Stimulated activated CD8-positive, alpha-beta memory T cell treated with anti-CD3 and anti-CD28 coated beads, Interleukin-12 subunit alpha, Interleukin-12 subunit beta, amount 100 ng/mL, for 1 hour (primary cell): ENCODE measurements at places on chromosomes 4 and X.

GRCh38 chr4:186082221-186082620, 13.3 kb downstream of the TLR3 start:
- DNase-seq = no peak

DNA sequence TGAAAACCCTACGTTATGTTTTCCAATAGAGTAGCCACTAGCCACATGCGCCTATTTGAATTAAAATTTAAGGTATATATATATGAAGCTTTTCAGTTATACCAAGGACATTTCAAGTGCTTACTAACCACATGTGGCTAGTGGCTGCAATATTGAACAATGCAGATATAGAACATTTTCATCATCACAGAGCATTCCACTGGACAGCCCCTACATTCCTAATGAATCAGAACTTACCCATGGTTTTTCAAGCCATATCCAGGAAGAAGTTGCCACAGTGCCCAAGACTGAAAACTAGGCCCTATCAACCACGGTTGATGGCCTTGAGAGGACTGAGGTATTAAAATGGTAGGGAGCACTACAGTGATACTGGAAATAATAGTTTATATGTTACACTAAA, 29.7 kb downstream of the NEK1 start:
- no peak for DNase-seq

DNA sequence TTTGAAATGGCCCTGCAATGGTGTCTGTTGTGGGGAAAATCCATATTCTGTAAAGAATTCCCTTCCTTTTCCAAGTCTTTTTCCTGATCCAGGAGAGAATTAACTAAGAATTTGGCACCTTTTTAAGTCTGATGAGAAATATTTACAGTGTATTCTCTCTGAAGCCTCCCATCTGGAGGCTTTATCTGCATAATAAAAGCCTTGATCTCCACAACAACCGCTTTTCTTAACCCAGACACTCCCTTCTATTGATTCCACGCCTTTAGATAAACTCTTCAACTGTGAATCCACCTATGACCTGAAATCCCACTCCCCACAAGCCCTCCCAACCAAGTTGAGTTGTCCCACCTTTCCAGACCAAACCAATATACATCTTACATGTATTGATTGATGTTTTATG, 43.1 kb upstream of the TMPRSS11E start:
- DNase-seq = no peak

DNA sequence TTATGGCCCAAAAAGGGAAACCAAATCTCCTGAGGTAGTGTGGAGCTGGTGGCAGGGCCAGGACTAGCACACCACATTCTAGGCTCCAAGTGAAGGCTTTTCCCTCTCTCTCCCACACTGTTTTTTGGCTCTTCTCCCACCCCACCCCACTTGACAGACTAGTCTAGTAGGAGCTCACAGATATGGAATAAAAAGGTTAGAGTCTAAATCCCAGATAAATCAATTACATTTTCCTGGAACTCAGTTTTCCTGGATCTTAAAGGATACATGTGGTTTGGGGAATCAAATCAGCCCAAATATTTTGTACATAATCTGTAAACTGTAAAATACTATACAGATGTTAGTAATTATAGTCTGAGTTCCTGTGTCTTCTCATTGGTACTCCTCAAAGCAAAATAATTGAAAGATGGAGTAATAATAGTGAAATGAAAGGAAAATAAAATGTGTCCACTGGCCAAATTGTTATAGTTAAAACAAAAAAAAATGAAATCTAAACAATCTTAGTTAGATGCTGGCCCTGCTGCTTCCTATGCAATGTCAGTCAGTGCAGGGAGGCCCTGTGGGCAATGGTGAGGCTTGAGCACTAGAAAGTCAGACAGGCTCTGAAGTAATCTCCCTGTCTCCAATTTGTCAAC, 370.4 kb upstream of the CPEB2 start:
- DNase-seq = no peak

- no peak for DNase-seq
Observed at GRCh38 chr4:3781997-3782930, 16.1 kb downstream of the ADRA2C start.

DNA sequence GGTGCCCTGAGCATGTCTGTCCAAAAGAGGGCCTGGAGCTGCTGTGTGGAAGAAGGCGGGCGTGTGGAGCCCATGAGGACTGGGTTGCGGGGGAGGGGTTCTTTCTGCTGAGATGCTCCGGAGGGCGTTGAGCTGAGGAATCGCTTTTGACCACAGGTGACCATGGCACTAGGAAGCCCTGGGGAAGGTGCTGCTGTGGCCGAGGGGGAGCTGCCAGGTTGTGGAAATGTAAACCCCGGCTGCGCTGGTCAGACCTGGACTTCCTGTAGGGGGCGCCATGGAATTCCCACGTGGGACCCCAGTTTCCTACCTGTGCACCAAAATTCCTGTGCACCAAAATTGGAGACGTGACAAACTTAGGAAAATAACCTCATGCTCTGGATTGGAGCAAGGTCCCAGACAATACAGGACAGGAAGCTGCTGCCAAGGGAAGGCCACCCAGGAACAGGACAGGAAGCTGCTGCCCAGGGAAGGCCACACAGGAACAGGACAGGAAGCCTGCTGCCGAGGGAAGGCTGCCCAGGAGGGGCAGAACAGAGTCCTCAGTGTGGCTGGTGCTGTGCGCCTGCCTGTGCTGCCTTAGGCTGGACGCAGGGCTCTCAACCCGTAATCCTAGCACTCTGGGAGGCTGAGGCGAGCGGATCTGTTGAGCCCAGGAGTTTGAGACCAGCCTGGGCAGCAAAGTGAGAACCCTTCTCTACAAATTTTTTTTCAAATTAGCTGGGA, 28.4 kb upstream of the UVSSA start:
- DNase-seq = no peak

- no peak for DNase-seq
Observed at GRCh38 chr4:55834086-55834795, 14.7 kb downstream of the EXOC1L start.

- DNase-seq = no peak
Observed at GRCh38 chr4:45284400-45285085, 558.2 kb upstream of the GNPDA2 start.

DNA sequence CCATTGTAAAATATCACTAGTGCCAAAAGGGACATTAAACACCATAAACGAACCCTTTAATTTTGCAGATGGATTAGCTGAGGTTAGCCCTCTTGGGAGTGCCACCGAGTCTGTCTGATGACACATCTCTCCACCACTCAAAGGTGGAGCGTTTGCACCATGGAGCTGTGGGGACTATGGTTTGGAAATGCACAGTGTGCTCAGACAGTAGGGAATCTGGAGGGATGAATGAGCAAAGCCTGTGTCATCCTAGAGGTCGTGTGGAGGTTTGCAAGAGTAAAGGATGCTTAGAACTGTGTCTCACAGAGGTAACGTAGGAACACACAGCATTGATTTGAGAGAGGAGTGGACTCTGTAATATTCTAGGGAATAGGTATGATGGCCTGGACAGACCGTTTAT, 93.7 kb downstream of the CLNK start:
- no peak for DNase-seq

GRCh38 chrX:38500866-38501265, 60.5 kb upstream of the TSPAN7 start:
- no peak for DNase-seq
